ENCODE measurements at places on chromosomes 12 and 14. TPM values are rescaled to one million over a fixed set of nuclear protein-coding genes. Genes with fewer than 3 reads are reported as not detected.

The SERPINA1 gene
- total RNA-seq = 1.1 TPM

The LHX5 gene
- total RNA-seq = not detected

DNA sequence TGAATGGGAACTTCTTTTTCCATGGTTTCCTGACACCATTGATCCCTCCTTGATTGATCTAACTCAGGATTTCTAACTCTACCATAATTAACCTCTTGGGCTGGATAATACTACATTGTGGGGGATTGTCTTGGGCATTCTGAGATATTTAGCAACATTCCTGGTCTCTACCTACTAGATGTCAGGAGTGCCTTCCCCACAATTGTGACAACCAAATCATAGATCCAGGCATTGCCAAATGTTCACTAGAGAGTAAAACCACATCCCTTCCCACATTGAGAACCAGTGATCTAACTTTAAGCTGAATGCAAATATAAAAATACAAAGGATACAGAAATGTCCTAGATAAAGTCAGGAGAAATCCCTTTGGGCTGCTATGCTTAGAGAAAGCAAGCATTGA lies 36.9 kb upstream of the CCDC198 start:
- no peaks in the 10 kb centered on the region for H3K27me3 ChIP-seq
- DNase-seq = no peak
- H3K4me1 ChIP-seq = no peaks in the 10 kb centered on the region
- H3K36me3 ChIP-seq = no peaks in the 10 kb centered on the region
- no peak overlapping the region for H3K4me3 ChIP-seq

DNA sequence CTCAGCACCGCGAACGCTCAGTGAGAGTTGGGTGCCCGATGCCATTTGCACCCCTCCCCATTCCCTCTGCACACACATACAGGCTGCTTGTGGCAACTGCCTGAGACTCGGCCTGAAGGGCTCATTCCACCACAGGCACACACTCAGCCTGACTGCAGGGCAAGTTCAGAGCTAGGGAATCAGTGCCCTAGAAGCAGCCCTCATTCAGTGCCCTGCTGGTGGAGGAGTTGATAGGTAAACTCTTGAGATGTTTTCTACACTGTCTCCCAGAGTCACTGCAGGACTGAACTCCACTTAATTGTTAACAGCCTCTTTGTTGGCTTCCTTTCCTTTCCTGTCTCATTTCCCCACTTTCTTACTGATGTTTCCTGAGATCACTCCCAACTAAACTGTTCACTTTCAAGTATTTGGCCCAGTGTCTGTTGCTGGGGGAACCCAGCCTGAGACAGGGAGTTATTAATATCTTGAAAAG lies 16.9 kb downstream of the PPP1R36 start:
- no peak for DNase-seq
- H3K27ac ChIP-seq = no peak overlapping the region
- no peaks in the 10 kb centered on the region for H3K4me1 ChIP-seq
- peaks cover 36% of the 10 kb centered on the region for H3K27me3 ChIP-seq

GRCh38 chr14:92310776-92311375 lies 12.1 kb upstream of the SLC24A4 start:
- H3K36me3 ChIP-seq = no peaks in the 10 kb centered on the region
- no peaks in the 10 kb centered on the region for H3K4me1 ChIP-seq
- peaks cover 2% of the 10 kb centered on the region for H3K27me3 ChIP-seq
- H3K27ac ChIP-seq = no peak overlapping the region

- no peak overlapping the region for H3K27ac ChIP-seq
- DNase-seq = no peak
These were observed 150.7 kb upstream of the CPM start for GRCh38 chr12:69083689-69084088.

The FAM186B gene
- 0.37 TPM for total RNA-seq

DNA sequence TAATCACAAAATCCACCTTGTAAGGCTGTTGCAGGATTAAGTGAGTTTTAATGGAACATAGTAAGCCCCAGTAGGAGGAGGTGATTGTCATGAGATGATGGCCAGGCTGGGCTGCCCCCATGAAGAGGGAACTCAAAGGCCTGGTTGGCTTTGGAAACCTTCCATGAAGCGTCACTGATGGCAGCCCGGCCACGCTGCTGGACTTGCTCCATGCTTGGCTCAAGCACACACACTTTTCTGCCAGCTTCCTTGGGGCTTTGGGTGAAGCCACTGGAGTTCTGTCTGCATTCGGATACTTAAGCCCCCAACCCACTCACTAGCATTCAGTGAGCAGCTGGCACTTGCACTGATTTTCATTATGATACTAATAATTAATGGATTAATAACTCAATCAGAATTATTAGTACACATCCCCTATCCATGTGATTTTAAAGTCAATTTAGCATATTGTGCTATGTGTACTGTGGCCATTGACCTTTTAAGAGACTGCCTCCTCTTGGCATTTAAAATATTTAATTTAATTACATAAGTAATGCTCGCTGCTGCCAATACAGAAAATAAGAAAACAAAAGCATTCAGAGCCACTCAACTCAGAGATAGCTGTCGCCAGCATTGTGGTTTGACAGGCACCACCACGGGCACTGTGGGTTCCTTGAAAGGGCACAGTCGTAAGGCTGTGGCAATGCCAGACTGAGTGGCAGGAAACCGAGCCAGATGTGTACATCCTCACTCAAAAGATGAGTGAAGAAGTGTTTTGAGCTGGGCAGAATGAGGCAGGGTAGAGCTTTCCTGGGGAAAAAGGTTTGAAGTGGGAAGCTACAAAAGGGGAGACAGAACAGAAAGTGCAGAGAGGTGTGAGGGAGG lies 15.9 kb downstream of the KRT85 start:
- DNase-seq = no peak
- peaks cover 21% of the 10 kb centered on the region for H3K27me3 ChIP-seq
- H3K36me3 ChIP-seq = no peaks in the 10 kb centered on the region

DNA sequence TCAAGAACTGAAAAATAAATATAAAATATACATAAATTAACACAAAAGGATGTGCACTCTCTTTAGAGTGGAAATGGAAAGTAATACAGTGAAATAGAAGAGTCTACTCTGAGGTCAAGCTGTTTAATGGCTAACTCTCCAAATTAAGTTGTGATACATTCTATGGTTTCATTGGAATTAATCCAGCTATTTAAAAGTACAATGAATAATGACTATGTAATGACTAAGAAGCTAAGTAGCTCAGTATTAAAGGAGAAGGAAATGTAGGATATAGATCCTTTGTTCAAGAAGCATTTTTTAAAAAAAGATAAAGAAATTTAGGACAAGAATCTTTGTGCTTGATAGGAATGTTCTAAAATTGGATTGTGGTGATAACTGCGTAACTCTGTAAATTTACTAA lies 85.3 kb downstream of the LRP6 start:
- H3K36me3 ChIP-seq = no peaks in the 10 kb centered on the region
- H3K4me3 ChIP-seq = no peak overlapping the region
- H3K27me3 ChIP-seq = peaks cover 58% of the 10 kb centered on the region
- H3K27ac ChIP-seq = no peak overlapping the region
- no peak for DNase-seq
- no peaks in the 10 kb centered on the region for H3K4me1 ChIP-seq

DNA sequence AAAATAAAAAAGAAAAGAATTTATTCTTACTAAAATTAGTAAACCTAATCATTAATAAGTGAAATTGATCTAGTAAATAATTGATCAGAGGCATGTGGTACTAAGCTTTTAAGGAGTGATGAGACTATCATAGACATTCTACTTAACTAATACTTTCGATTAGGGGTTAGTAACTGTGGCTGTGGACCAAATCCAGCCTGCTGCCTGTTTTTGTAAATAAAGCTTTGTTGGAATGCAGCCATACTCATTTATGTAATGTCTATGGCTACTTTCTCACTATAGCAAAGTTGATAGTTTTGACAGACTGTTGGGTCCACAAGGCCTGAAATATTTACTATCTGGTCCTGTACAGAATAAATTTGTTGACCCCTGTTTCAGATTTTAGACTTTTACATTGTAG lies 63.2 kb downstream of the PLEKHA5 start:
- H3K27me3 ChIP-seq = peaks cover 4% of the 10 kb centered on the region
- no peak for DNase-seq
- peaks cover 2% of the 10 kb centered on the region for H3K4me1 ChIP-seq
- no peak overlapping the region for H3K27ac ChIP-seq
- H3K4me3 ChIP-seq = no peak overlapping the region

GRCh38 chr12:50961708-50962107 lies 9.4 kb downstream of the HIGD1C start:
- no peaks in the 10 kb centered on the region for H3K27me3 ChIP-seq
- peaks cover 10% of the 10 kb centered on the region for H3K4me1 ChIP-seq
- H3K4me3 ChIP-seq = no peak overlapping the region
- no peak overlapping the region for H3K27ac ChIP-seq
- DNase-seq = no peak

The CPNE6 gene
- not detected for total RNA-seq

The SLC5A8 gene
- total RNA-seq = not detected

The SLC39A2 gene
- total RNA-seq = 0.30 TPM

The SPTB gene
- total RNA-seq = 0.05 TPM

The P2RX2 gene
- not detected for total RNA-seq

- DNase-seq = no peak
- peaks cover 34% of the 10 kb centered on the region for H3K36me3 ChIP-seq
- no peak overlapping the region for H3K27ac ChIP-seq
- no peaks in the 10 kb centered on the region for H3K4me1 ChIP-seq
- no peaks in the 10 kb centered on the region for H3K27me3 ChIP-seq
- H3K4me3 ChIP-seq = no peak overlapping the region
These were observed 13.8 kb downstream of the GPR132 start for GRCh38 chr14:105051182-105052109.

The SNX6 gene
- 66.6 TPM for total RNA-seq

GRCh38 chr12:98408681-98409080 lies 106.7 kb upstream of the TMPO start:
- H3K4me1 ChIP-seq = peaks cover 9% of the 10 kb centered on the region
- no peak overlapping the region for H3K4me3 ChIP-seq
- no peak overlapping the region for H3K27ac ChIP-seq

The SLC25A47 gene
- not detected for total RNA-seq

- H3K27me3 ChIP-seq = no peaks in the 10 kb centered on the region
- H3K36me3 ChIP-seq = peaks cover under 1% of the 10 kb centered on the region
- H3K4me3 ChIP-seq = peak overlapping the region; percentile 52
- peak overlapping the region; percentile 95 for H3K27ac ChIP-seq
- H3K4me1 ChIP-seq = peaks cover 64% of the 10 kb centered on the region
These were observed 236.4 kb downstream of the PCNX1 start for GRCh38 chr14:71143381-71144290.

GRCh38 chr12:77354766-77355362 lies 289.5 kb upstream of the E2F7 start:
- H3K4me1 ChIP-seq = no peaks in the 10 kb centered on the region
- no peak for DNase-seq
- no peak overlapping the region for H3K27ac ChIP-seq
- no peaks in the 10 kb centered on the region for H3K36me3 ChIP-seq

- H3K4me3 ChIP-seq = no peak overlapping the region
- H3K27ac ChIP-seq = no peak overlapping the region
- H3K27me3 ChIP-seq = no peaks in the 10 kb centered on the region
- H3K4me1 ChIP-seq = peaks cover 5% of the 10 kb centered on the region
These were observed 23.3 kb upstream of the MARK3 start for GRCh38 chr14:103361867-103362266.

DNA sequence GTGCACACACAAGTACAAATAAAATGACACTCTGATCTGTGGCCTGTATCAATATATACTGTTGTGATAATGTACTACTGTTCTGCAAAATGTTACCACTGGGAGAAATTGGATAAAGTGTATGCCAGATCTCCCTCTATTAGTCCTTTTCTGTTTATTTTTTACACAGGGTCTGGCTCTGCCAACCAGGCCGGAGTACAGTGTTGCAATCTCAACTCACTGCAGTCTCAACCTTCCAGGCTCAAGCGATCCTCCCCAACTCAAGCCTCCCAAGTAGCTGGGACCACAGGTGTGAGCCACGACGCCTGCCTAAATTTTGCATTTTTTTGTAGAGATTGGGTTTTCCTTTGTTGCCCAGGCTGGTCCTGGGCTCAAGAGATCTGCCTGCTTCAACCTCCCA lies 1.9 kb downstream of the NT5DC3 start:
- peaks cover 11% of the 10 kb centered on the region for H3K27me3 ChIP-seq
- H3K27ac ChIP-seq = no peak overlapping the region
- DNase-seq = no peak
- peaks cover 6% of the 10 kb centered on the region for H3K36me3 ChIP-seq
- peaks cover 18% of the 10 kb centered on the region for H3K4me1 ChIP-seq
- peak overlapping the region; percentile 7 for H3K4me3 ChIP-seq

The C12orf42 gene
- total RNA-seq = not detected

DNA sequence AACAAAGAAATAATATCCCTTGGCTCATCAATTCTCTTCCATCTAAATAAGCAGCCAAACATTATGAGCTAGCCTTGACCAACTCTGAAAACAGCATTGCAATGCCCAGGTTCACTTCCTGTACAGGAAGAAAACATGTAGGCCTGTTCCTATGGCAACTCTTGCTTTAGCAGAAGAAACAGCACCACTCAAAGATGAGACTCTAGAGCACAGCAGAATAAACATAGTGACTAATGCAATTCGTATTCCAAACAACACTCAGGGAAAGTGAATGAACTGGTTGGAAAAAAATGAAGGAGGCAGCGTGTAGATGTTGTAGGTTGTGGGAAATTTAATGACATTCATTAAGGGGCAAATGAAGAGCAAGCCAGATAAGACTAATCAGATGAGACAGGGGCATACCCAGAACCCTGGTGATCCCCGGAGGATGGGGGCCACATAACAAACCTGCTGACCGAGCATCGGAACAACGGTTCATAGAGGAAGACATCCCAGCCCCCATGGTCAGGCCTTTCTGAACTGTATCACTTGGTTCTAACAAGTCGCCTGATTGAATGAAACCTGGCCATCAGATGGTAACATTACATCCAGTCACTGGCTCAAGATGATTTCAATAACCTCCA lies 9.0 kb downstream of the ARHGDIB start:
- DNase-seq = no peak
- peak overlapping the region; percentile 77 for H3K4me3 ChIP-seq
- H3K27ac ChIP-seq = peak overlapping the region; percentile 98
- H3K36me3 ChIP-seq = peaks cover 63% of the 10 kb centered on the region
- peaks cover 74% of the 10 kb centered on the region for H3K4me1 ChIP-seq
- H3K27me3 ChIP-seq = no peaks in the 10 kb centered on the region

DNA sequence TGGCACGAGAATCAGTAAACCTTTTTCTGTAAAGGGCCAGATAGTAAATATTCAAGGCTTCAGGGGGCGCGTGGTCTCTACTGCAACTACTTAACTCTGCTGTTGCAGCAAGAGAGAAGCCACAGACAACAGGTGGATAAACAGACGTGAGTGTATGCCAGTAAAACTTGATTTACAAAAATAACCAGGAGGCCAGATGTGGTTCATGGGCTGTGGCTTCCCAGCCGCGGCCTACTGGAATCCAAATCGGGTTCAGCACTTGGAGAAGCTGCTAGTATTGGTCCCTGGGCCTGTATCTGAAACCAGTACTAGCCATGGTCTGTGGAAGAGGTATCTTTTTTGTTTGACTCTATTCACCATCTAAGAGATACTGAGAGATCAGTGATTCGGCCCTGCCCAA lies 13.3 kb downstream of the PPP2R5C start:
- no peak for DNase-seq
- H3K36me3 ChIP-seq = peaks cover 7% of the 10 kb centered on the region
- H3K27me3 ChIP-seq = peaks cover 8% of the 10 kb centered on the region

The SMIM10L1 gene
- total RNA-seq = 10.8 TPM

DNA sequence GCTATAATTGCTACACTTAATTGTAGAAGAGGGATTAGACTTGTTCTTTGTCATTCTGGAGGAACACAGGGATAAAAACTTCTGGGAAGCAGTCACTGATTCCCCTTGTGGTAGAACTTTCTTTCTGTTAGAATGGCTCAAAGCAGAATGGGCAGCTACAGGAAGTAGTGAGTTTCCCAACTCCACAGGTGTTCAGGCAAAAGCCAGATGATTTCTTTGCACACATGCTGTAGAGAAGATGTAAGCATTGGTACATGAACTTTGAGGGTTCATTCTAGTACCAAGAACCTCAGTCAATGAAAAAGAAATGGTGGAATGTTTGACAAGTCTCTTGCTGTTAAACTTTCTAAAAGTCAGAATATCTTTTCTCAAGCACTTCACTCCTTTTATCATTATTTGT lies 4.3 kb downstream of the NDUFA9 start:
- peaks cover 39% of the 10 kb centered on the region for H3K36me3 ChIP-seq
- peaks cover 34% of the 10 kb centered on the region for H3K4me1 ChIP-seq
- DNase-seq = no peak
- no peak overlapping the region for H3K4me3 ChIP-seq

Data from activated T-helper 2 cell treated with anti-CD3 and anti-CD28 coated beads, Interferon-gamma antibody, Interleukin-2, Interleukin-4, amounts not matched to agents 10 μg/mL and 5 μg/mL and 100 μg/mL, durations not matched to agents 14 hours and 24 hours and 36 hours (primary cell).